ENCODE measurements at places on chromosomes 5 and 9. TPM values are rescaled to one million over a fixed set of nuclear protein-coding genes. Genes with fewer than 3 reads are reported as not detected.

The CNTFR gene
- total RNA-seq, result not detected

The NUP214 gene
- 27.7 TPM for total RNA-seq

The GLDC gene
- 3.4 TPM for total RNA-seq

GRCh38 chr9:128001779-128002298 lies 21.1 kb upstream of the EEIG1 start:
- peak; percentile 68 for DNase-seq

- DNase-seq, result no peak
Measured at GRCh38 chr9:131299346-131299960, 9.9 kb downstream of the PLPP7 start.

- no peak for DNase-seq
Measured at GRCh38 chr5:129120158-129120581, 25.6 kb downstream of the ISOC1 start.

DNA sequence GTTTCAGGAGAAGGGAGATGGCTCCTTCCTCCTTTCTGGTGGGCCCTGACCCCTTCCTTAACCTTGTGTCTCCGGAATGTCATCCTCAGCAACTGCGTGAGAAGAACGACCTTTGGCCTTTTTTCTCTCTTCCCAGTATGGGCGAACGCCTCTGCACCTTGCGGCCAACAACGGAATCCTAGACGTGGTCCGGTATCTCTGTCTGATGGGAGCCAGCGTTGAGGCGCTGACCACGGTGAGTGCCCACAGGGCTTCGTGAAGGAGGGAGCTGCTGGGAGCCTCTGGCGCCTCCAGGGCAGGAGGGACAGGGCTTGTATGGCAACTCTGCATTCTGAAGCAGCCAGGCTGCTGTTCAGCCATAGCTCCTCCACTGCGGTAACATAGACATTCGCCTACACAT lies 68.0 kb upstream of the CTSL start:
- DNase-seq, result no peak

DNA sequence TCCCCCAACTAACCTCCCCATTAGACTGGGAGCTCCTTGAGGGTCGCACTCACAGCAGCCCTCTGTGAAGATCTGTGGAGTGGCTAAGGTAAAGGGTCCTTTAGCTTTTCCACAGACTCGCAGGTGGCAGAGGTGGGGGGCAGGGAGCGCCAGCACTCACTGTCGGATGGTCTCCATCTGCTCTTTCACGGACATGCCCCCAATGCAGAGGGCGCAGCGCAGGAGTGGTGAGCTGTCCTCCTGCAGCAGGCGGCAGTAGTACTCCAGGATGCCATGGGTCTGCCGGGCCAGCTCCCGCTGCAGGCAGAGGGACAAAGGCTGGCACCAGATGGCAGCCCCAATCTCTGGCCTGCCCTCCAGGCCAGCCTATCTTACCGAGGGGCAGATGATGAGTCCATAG lies 2.2 kb downstream of the DDX41 start:
- DNase-seq, result no peak

DNA sequence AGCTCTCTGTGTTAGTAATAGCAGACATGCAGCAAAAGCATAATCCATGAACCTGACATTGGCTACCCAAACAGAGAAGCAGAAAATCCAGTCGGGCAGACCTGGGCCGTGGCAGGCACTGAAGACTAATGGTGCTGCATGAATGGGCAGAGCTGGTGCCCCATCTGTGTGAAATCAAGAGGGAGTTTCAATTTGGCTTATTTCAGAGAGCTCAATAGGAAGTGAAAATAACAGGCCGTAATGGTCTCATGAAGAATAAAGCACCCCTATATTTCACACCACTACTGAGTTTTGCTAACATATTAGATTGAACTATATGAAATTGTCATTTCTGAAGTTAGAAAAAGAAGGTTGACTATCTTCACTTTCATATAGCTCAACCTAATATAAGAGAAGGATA lies 149.7 kb downstream of the ENC1 start:
- DNase-seq, result no peak

All from umbilical cord (tissue), 2 donors.